Effector CD4-positive, alpha-beta T cell (primary cell): ENCODE measurements at places on chromosomes 5 and 9.

DNA sequence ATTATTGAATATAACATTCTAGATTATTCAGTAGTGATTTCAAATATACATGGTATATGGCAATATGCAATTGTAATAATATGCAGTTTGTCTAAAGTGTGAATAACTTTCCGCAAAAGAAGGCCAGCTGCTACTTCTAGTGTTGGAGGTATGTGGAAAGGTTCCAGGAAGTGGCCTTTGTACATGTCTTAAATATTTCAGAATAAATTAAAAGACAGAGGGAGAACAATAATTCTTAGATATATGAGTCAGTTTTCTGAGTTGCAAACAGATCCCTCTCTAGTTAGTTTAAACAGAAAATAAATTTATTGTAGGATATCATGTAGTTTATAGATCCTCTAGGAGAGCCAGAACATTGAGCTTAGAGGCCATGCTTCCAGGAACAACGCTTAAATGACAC is 210.8 kb upstream of the ELL2 start:
- no peak for DNase-seq

DNA sequence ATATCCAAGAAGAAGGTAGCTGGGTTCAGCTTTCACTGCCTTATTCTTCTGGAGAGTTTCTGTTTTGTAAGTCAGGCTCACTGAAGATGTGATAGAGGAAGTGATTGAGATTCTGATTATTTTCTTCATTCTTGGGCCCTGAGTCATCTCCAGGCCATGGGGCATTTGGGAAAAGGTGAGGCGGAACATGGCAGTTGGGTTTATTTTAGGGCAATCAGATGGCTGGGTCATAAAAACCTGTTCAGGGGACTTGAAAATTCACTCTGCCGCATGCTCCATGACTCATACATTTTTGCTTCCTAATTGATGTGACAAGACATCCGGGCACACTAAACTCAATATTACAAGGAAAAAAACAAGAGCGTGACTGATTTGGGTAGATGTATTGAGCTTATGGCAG is 265.7 kb upstream of the KLF4 start:
- no peak for DNase-seq

DNA sequence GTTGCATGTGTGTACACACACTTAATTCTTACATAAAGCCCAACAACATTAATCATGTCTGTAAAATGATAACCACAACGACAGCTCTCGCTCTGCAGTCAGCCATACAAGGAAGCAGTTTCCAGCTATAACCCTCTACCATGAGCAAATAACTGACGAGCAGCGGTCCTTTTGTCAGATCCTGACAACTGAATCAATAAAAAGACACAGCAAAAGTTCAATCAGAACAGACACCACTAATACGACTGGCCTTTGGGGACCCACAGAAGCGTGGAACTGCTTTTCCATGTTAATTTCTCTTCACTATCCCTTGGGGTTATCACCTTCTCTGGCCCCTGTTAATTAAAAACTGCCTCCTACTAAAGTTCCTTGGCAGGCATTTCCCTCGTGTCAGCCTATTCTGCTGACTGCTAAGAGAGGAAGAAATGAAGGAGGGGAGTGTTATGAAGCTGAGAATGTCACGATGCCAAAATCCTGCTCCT is 722.8 kb upstream of the GRAMD2B start:
- DNase-seq: no peak

DNA sequence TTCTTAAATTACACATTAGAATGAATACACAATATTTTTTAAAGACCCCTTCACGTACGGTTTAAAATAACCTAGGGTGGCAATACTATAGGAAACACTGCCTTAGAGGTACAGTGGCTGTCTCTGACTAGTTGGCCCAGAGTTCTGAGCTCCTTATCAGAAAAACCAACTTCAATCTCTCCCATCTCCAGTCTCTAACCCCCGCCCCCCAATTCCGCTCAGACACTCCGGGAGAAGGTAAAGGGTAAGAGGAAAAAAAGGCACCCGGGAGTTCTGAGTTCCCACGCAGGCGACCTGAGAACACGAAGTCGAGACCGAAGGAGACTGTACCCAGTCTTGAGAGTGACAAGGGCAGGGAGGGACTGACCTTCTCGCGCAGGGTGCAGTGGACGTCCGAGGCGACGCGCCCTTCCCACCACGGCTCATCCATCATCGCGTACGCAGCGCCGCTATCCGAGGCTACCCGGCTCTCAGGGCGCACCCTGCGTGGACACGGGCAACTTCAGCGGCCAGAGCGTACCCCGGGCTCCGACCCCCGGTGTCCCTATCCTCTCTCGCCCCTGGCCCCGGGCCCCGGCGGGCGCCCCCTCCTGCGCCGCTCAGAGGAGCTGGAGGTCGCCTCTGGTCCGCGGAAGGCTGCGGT is 752 bp downstream of the CCNJL start:
- DNase-seq: no peak

DNA sequence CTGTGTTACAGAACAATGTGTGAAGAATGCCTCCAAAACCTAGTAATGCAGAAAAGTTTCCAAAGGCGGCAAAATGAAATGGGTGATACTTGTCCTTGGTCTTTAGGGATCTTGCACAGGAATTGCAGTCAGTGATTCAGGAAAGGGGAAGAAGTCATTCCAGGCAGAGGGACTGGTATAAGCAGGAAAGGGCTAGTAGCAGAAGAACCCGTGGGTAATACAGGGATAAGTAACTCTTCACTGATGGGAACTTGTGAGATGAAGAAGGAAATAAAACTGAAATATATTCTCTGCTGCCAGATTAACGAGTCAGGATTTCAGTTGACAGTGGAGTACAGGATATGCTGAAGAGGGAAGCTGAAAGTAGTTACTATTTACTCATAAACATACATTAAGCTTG is 1.2 kb downstream of the SRFBP1 start:
- no peak for DNase-seq

GRCh38 chr5:80125022-80125961 is 90.1 kb downstream of the THBS4 start:
- no peak for DNase-seq

GRCh38 chr5:179192891-179193470 is 132.8 kb downstream of the ZNF354C start:
- no peak for DNase-seq

- DNase-seq: no peak
These were observed 3.2 kb downstream of the PRDM6 start for GRCh38 chr5:123092223-123092593.

DNA sequence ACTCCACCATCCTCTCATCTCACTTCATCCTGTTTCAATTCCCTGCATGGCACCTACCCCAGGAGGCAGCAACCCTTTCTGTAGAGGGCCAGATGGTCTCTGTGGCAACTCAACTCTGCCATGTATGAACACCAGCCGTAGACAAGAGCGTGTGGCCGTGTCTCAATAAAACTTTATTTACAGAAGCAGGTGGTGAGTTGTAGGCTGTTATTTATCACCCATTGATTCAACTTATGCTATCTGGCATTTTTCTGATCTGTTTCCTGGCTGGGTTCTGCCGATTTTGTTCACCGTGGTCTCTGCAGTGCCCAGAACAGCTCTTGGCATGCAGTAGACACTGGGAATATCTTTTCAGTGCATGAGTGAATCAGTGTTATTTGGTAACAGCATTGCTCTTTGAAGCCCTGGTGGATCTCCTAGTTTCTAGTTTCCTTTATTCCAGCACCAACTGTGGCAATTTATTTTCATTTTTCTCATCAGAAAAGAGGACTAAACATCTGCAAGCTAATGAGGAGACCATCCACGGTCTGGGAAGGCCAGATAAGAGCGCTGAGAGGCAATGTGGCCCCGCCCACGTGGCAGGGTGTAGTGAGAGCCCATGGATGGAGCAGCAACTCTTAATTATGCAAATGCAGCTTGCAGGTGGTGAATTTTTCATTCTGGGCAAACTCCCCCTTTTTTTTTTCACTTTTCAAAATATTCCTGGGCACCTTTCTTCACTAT is 77.9 kb downstream of the CTSL start:
- DNase-seq: no peak

DNA sequence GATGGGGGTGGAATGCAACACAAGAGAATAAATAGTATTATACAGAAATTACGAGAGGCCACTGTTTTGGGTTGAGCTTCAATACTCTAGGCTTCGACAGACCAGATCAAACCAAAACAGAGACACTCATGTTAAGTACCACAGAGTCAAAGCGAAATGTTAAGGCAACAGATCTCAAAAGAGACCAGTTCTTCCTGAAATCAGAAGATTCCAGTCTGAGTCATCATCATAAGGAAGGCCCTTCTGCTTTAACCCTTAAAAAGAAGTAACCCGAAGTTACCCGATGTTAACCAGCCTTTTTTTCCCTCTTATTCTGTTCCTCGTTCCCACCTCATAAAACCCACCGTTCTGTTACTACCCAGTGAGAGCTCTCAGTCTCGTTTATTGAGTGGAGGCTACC is 75.9 kb downstream of the SFXN1 start:
- DNase-seq: no peak

DNA sequence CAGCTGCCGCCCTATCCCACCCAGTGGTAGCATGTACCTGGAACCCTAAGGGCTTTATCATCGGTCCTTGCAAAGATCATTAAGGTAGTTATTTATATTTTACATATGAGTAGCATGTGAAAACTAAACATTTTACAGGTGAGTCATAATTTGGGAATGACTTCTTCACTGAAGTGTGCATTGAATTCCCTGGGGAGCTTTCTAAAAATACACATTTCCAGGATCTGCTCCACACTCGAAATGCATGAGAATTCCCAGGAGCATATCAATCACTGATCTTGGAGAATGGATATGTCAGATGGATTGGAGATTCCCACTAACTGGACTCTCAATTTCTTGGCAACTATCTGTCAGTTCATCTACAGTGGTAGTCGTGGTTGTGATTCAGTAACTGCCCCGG is 717.5 kb downstream of the IRX1 start:
- no peak for DNase-seq

DNA sequence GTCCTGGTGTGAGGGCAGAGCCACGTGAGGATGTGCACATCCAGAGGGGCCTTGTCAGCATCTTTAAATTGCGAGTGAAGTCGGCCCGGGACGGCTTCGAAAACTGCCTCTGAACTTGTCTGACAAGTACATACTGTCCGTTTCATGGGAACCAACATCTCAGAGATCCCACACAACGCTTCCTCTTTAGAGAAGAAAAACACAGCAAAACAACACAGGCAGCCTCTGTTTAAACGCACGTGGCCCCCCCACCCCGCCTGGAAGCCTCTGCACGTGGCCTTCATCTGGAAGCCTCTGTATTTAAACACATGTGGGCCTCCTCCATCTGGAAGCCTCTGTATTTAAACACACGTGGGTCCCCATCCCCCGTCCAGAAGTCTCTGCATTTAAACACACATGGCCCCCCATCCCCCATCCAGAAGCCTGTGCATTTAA is 29.2 kb downstream of the CEP72 start:
- DNase-seq: no peak

DNA sequence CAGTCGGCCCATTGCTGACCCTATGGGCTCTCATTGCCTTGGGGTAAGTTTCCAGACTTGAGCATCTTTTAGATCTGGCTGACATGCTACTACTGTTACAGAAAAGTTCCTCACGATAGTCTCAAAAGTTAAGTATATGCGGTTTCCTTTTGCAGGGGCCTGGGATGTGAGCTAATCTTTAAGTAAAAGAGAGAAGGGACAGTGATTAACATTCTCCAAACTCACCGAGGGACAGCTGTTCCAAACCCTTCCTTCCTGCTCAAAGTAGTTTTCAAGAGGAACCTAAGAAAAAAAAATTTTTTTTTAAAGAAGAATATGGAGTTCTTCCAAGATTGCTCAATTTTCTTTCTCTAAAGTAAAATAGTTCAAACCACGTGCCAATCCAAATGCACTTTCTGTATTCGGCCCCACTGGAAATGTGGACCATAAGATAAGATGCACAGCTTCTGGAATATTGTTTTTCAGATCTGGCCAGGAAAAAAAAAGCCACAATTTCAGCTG is 168.0 kb upstream of the SPRY4 start:
- no peak for DNase-seq

- no peak for DNase-seq
These were observed 306.4 kb upstream of the PAPPA start for GRCh38 chr9:115847216-115847615.

GRCh38 chr5:37840053-37841034 is 503 bp upstream of the GDNF start:
- no peak for DNase-seq

GRCh38 chr5:9370256-9370655 is 175.6 kb downstream of the SEMA5A start:
- DNase-seq: no peak

- no peak for DNase-seq
These were observed 731.9 kb downstream of the MTRR start for GRCh38 chr5:8600843-8601242.

DNA sequence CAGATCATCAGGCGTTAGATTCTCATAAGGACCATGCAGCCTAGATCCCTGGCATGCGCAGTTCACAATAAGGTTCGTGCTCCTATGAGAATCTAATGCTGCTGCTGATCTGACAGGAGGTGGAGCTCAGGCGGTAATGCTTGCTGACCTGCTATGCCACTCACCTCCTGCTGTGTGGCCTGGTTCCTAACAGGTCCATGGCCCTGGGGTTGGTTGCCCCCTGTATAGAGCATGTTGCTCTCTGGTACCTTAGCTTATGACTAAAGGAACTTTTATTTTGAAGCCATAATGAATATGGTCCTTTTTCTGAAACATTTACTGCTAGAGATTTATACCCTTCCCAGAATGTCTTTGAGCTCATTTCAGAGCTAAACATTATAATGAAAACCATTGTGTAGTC is 3.1 kb downstream of the MAN2A1 start:
- DNase-seq: no peak

- no peak for DNase-seq
These were observed 12.6 kb downstream of the ERGIC1 start for GRCh38 chr5:172846677-172847076.

GRCh38 chr5:173730632-173731298 is 114.3 kb upstream of the BOD1 start:
- DNase-seq: no peak

DNA sequence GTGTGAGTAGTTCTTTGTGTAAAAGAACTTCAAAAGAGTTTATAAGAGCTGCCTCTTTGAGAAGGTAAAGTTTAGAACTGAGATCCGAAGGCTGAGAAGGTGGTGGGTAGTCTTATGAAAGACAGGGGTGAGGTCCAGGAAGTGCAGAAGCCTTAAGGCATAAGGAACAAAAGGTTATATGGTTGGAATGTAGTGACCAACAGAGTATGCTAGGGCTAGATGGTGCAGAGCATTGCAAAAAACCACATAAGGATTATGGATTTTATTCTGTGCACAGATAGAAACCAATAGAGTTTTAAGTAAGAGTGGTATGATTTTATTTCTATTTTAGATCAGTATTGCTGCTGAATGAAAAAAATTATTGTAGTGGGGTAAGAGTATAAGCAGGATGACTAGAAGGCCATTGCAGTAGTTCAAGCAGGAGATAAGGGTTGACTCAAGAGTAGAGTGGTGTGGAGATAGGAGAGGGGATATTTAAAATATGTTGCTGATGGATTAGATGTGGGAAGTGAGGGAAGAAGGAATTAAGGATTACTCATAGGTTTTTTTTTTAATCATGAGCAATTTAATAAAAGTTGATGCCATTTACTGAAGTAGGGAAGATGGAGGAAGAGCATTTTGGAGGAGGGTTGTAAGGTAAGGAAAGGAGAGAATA is 3.7 kb downstream of the RECK start:
- no peak for DNase-seq
